Activated CD8-positive, alpha-beta memory T cell treated with anti-CD3 and anti-CD28 coated beads, Interleukin-2, amount 10 ng/mL, durations not matched to agents 7 days and 5 days (primary cell): ENCODE measurements at places on chromosomes 3 and 15.

- DNase-seq = no peak
These were observed 85.3 kb downstream of the MEIS2 start for GRCh38 chr15:37015035-37015434.

DNA sequence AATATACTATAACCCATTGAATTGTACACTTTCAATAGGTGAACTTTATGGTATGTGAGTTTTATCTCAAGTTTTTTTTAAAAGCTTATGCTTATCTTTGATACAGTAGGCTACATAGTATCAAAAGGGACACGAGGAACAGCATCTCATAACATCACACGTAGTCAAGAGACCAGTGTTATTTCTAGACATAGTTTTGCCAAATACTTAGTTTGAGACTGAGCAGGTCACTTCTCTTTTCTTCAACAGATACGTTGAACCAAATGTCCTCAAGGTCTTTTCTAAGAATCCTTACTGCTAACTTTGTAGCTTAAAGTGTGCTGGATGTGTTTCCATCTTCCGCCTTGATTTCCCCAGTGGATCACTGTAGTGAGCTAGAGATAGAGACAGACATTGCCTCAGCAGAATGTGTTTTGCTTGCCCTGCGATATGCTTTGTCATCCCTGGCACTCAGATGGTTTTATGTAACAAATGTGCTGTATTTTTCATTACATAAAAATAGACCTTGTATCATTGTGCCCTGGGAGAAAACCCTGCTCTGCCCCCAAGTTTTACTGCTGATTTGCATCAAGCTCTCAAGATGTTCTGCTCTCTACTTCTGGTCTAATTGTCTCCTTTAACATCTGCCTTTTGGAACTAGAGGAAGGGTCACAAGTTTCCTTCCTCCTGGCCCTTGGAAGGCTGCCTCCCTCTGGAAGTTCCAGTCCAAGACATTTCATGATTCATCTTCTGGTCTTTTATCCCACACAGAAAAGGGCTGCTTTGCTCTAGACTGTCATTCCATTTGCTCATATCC, 426.4 kb upstream of the RGMA start:
- no peak for DNase-seq

GRCh38 chr15:56732135-56732885, 999 bp downstream of the ZNF280D start:
- no peak for DNase-seq

GRCh38 chr3:126087552-126088175, 3.7 kb upstream of the SLC41A3 start:
- DNase-seq = no peak

GRCh38 chr3:84904816-84905555, 53.8 kb upstream of the CADM2 start:
- DNase-seq = no peak
